ENCODE measurements at places on chromosomes 3 and 15. TPM values are rescaled to one million over a fixed set of nuclear protein-coding genes. Genes with fewer than 3 reads are reported as not detected.

DNA sequence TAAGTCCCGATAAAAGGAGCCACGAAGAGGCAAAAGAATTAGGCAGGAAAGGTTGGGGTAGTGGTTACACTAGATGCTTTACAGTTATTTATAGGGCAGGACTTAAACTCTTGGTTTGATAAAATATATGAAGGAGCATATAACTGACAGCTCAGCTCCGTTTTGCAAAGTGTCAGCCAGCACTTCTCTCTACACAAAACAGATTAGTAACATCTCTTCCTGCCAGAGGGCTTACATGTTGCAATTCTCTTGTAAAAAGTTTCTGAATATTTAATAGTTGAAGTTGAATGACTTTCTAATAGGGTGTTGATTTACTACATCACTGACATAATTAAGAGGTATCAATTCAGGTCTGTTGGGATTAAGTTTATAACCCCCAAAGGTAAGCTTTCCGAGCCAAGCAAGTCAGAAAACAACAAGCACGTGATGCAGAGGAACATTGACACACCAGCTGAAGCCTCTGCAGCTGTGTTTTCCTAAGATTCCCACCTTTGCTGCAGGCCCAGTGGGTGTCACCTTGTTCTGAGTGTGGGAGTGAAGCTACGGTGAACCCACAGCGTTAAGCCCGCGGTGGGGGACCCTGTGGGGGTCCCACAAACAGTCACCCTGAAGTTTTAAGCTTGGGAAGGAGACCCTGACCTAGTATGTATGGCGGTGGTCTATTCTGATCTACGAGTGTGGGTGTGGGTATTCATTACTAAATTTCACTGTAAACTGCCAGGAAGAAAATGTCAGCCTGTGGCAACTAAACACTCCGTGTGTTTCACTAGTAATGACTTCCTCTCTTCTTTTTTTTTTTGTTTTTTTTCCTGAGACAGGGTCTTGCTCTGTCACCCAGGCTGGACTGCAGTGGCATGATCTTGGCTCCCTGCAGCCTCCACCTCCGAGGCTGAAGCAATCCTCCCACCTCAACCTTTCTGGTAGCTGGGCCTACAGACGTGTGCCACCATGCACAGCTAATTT lies 22.0 kb upstream of the ATP13A3 start:
- no peak for DNase-seq

GRCh38 chr15:82677720-82678323 lies 30.7 kb upstream of the CPEB1 start:
- DNase-seq: no peak

GRCh38 chr3:139808201-139808600 lies 126.8 kb upstream of the CLSTN2 start:
- DNase-seq: no peak

- DNase-seq: no peak
Measured at GRCh38 chr15:75168374-75168773, 33.3 kb upstream of the C15orf39 start.

DNA sequence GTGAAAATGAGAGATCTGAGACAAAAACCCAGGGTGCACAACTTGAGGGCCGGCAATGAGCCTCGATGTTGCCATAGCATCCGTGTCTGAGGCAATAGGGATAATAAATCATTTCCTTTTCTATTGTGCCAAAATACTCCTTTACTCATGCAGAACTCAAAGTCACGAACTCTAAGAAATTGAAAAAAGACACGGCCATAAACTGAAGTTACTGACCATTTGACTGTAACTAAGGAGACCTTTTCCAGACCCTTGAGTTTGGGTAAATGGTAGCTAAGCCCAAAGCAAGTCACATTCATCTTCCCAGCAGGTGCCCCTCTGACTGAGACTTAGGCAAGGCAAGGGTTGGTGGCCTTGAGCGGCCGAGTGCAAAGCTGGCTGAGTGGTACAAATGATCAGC lies 141.2 kb upstream of the SLCO3A1 start:
- DNase-seq: no peak

- DNase-seq: no peak
Measured at GRCh38 chr3:53132347-53132746, 2.1 kb upstream of the RFT1 start.

- DNase-seq: no peak
Measured at GRCh38 chr15:60134609-60135008, 130.5 kb downstream of the FOXB1 start.

GRCh38 chr3:32945136-32945535 lies 6.3 kb upstream of the CCR4 start:
- peak; percentile 84 for DNase-seq

DNA sequence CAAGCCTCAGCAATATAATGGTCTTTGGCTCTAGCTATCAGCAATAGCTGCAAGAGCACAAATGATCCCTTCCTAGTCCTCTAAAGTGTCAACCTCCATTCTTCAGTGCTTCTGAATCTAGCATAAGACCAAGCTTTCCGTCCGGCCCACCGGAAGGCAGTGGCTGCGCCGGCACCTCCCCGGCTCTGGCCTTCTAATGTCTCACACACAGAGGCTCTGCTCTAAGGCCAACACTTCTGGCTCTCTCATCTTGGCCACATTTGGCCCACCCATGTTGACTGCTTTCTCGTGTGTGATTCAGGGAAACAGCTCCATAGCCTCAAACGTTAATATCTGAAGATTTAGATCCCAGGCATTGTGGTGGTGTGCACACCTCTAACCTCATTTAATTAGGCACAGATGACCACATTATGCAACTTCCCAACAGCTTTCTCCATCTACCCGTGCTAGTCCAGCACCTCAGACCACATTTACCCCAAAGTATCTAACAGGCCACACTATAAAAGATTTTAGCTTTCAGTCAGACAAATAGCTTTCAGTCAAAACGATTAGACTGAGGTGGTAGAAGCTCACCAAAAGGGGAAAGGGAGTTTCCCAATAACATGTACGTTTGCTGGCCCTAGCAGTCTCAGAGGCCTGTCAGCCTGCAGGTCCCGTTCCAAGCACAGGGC lies 19.3 kb downstream of the SLC51A start:
- DNase-seq: no peak

DNA sequence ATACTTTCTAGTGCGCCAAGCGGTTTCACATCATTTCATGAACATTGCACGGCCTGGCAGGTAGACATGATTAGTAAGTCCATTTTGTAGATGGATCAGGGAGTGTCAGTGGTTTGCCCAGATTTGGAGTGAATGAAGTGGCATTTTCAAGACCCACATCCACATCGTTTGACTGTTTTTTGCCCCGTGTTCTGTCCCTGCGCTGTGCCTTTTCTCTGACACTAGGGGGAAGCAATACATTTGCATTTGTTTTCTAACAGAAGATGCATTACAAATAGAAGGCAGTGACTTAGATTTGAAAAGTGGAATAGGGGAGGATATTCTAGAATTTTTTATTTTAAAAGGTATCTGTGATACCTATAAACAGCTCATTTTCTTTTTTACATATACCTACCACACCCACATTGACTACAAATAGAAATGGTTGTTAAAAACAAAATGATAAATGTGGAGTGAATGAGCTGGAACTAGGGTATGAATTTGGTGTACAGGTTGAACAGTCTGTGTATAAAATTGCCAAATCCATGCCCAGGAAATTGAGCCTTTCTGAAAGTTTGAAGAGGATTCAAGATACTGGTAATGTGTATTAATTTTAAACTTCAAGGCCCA lies 98.0 kb downstream of the USP13 start:
- DNase-seq: no peak

- no peak for DNase-seq
Measured at GRCh38 chr3:159652452-159652851, 336.2 kb upstream of the IL12A start.

- no peak for DNase-seq
Measured at GRCh38 chr3:168824107-168824506, 728.4 kb upstream of the GOLIM4 start.

DNA sequence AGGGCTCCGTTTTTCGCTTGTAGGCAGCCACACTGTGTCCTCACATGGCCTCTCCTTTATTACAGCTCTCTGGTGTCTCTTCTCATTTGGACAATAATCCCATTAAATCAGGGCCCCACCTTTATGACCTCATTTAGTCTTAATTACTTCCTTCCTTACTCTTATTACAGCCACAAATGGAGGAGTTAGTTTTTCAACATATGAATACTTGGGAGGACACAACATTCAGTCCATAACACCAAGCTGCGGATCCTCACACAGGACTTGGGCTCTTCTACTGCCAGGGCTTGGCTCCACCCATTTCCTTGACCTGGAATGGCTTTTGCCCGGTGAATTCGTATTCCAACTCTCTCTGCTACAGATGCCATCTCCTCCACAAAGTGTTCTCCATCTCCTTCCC lies 74.3 kb upstream of the SLC7A14 start:
- DNase-seq: no peak

DNA sequence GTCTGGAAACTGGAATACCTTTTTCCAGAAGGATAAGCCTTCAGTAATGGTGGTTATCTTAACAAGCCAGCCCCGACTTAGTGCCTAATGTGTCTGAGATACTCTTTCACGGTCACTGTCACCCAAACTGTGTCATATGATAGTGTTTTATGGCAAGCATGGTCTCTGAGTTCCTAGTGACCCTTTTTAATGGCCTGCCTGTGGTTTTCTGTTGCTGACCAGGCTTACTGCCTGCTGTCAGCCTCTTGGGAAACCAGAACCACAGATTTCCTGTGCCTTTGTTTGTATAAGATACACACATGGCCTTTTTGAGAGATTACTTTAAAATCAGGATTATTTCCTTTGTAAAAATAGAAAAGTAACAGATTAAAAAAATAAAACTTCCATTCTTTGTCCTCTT lies 22.4 kb downstream of the HPS3 start:
- DNase-seq: peak; percentile 18

GRCh38 chr3:71905426-71905825 lies 120.5 kb upstream of the PROK2 start:
- no peak for DNase-seq

DNA sequence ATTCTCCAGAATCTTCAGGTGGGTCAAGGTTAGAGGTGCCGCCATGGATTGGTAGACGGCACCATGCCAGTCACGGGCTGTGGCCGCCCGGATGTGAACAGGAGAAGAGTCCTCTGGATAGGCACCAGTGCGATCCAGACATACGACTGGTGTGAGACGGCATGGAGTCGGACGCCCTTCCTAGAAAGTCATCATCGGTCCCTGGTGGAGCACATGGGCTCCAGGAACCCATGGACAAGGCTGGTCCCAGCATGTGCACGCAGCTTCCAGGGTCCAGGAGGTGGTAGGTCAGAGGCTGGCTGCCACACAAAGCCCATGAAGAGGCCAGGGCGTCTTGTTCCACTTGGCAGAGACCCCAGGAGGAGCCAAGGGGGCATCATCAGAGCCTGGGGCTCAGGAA lies 276.1 kb upstream of the LRRC3B start:
- DNase-seq: no peak

- DNase-seq: no peak
Measured at GRCh38 chr3:143749926-143750325, 98.3 kb downstream of the SLC9A9 start.

DNA sequence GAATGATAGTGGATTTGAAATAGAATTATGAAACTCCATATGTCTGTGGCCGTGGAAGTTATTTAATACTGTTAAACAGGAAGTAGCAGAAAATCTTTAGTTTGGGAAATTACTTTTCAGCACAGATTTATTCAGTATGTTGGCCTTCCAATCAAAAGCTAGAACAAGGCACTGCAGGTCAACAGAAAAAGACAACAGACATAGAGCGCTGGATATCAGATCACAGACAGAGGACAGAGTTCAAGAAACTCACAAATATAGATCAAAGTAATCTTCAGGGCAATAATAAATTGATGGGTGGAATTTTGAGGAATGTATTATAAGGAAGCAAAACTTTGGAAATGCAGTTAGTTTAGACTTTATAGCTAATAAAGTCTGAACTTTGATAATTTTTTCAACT lies 159.5 kb upstream of the TMCO5A start:
- no peak for DNase-seq

Gene FMN1
- total RNA-seq: 6.7 TPM

Gene NRG4
- 0.33 TPM for total RNA-seq

Gene GABRB3
- total RNA-seq: 1.7 TPM

Gene SGO1
- 4.7 TPM for total RNA-seq

Gene TRIM42
- total RNA-seq: not detected

Gene CLPX
- total RNA-seq: 42.4 TPM

Gene PAK2
- total RNA-seq: 136 TPM

Gene SEMA3G
- 0.45 TPM for total RNA-seq

Gene TGM5
- not detected for total RNA-seq

Gene UBAP1L
- total RNA-seq: 2.3 TPM

All from mammary epithelial cell (primary cell).